ENCODE measurements at places on chromosomes 7 and 10.
A peak's percentile ranks its signal among the peaks of the same experiment; 100 is the strongest.

GRCh38 chr7:117217106-117218035 is 105.5 kb downstream of the WNT2 start:
- DNase-seq, result no peak

GRCh38 chr10:37975401-37975991 is 951 bp downstream of the ZNF25 start:
- no peak for DNase-seq

DNA sequence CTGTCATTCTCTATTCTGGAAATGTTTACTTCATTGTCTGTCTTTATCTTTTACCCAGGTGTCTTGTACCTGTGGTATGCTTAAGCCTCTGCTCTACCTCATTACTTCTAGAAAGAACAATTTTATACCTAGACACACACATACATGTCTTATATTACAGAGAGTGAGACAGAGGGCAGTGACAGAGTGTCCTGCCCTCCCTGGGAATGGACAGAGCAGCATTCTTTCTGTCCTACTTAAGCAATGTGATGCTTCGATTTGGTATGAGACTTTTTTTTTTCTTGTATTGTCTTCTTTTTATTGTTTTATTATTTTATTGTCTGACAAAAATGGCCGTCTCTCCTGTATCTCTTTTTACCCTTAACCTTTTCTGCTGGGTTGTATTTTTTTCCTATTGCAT is 286.1 kb downstream of the EXOC4 start:
- no peak for DNase-seq

GRCh38 chr7:2358968-2359527 is 4.4 kb downstream of the EIF3B start:
- DNase-seq, result no peak

- DNase-seq, result no peak
Measured at GRCh38 chr7:50069613-50070012, 23.4 kb downstream of the ZPBP start.

DNA sequence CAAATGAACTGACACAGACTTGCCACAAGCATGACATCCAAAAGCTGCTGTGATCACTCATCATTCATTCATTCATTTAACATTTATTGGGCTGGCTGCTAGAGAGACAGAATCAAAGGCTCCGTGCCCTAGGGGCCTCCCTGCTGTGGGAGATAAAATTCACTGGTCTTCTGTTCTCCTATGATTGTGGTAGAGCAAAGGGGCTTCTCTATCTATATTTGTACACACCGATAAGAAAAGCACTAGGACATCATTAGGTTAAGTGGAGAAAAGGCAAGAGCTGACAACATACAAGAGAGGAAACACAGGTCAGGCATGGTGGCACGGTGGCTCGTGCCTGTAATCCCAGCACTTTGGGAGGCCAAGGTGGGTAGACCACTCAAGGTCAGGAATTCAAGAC is 847.0 kb downstream of the TYW1 start:
- DNase-seq, result no peak

- no peak for DNase-seq
Measured at GRCh38 chr7:50591098-50591479, 25.9 kb upstream of the DDC start.

DNA sequence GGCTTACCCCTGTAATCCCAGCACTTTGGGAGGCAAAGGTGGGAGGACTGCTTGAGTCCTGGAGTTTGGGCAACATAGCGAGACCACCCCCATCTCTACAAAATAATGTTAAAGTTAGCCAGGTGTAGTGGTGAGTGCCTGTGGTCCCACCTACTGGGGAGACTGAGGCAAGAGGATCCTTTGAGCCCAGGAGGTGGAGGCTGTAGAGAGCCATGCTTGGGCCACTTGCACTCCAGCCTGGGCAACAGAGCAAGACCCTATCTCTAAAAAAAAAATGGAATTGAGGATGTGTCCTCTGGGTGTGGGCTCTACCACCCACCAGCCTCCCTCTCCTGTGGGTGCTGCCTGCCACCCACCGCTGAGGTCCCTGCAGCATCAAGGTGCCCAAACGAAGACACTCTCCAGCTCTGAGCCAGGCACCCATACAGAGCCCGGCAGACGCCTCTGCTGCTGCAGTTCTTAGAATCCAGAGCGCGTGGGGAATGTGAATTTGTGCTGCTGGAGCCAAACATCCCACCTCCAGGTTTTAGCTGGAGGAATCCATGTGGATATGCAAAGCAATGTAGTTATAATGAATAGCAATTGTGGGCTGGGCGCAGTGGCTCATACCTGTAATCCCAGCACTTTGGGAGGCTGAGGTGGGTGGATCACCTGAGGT is 176.0 kb upstream of the TNRC18 start:
- no peak for DNase-seq

- peak; percentile 21 for DNase-seq
Measured at GRCh38 chr7:129612112-129613015, 844 bp downstream of the NRF1 start.

DNA sequence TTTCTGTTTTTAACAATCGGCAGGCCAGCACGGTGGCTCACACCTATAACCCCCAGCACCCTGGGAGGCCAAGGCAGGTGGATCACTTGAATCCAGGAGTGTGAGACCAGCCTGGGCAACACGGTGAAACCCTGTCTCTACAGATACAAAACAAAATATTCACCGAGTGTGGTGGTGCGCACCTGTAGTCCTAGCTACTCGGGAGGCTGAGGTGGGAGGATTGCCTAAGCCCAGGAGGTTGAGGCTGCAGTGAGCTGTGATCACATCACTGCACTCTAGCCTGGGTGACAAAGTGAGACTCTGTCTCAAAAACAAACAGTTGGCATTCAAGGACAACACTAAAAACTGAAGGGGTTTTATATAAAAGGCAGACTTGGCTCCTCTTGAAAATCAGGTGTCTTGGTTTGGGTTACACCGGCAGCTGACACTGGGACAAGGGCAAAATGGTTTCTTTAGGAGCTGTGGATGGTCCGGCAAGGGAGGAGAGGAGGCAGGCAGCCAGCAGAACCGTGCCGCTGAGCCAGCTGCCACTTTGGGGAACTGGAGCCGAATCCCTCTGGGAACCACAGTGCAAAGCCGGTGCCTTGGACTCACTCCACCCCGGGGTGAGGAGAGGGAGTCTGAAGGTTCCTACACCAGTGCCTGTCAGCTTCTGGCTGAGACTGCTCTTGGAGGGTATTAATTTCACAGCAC is 52.6 kb downstream of the CHST3 start:
- no peak for DNase-seq
